ENCODE measurements at places on chromosomes 3 and 15. TPM values are rescaled to one million over a fixed set of nuclear protein-coding genes. Genes with fewer than 3 reads are reported as not detected.

LMCD1 gene
- 0.53 TPM for total RNA-seq

EOMES gene
- total RNA-seq, result 4.8 TPM

DNA sequence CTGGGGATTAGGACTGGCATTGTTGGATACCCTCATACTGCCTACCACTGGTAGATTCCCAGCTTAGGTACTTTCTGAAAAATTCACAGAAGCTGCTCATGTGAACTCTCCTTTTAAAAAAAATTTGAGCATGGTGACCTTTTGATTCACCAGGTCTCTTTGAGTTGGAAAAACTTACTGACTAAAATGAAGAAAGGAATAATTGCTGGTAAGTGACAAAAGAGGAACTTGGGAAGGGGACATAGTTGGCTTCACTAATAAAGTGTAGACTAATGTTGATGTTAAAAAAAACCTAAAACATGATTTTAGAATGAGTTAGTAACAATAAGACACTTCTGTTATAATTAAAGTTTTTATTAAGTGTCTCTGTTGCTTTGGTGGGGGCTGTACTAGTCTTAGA, 8.6 kb downstream of the VPS8 start:
- DNase-seq, result no peak

DNA sequence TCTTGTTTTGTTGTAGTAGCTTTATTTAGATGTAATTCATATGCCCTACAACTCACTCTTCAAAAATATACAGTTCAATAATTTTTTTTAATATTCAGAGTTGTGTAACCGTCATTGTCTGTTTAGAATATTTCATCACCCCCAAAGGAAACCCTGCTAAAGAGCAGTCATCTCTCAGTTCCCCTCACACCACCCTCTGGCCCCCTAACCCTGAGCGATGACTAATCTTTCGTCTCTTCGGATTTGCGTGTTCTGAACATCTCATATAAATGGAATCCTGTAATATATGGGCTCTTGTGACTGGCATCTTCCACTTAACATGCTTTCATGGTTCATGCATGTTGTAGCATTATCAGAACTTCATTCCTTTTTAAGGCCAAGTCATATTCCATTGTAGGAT, 183.8 kb downstream of the ATG7 start:
- no peak for DNase-seq

DNA sequence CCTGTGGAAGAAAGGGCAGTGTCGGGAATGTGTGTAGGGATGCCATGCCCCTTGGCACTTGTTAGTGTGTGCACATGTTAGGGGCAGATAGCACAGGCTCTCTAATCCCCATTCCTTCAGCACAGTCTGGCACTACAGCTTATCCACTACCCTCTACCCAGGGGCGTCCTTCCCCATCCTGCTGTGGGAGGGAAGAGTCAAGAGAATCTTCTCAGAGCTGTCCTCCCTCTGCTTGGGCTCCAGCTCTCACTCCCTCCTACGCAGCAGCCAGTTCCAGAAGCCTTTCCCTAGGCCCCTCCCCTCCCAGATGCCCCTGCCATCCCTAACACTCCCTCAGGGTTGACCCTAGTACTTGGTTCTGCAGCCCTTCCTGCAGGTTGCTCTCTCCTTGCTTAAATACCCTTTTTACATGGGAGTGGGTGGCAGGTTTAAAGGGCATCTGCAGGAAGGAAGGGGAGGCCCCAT, 815 bp upstream of the GRM2 start:
- DNase-seq, result no peak

GRCh38 chr3:21621181-21621651, 129.8 kb downstream of the ZNF385D start:
- DNase-seq, result no peak

DNA sequence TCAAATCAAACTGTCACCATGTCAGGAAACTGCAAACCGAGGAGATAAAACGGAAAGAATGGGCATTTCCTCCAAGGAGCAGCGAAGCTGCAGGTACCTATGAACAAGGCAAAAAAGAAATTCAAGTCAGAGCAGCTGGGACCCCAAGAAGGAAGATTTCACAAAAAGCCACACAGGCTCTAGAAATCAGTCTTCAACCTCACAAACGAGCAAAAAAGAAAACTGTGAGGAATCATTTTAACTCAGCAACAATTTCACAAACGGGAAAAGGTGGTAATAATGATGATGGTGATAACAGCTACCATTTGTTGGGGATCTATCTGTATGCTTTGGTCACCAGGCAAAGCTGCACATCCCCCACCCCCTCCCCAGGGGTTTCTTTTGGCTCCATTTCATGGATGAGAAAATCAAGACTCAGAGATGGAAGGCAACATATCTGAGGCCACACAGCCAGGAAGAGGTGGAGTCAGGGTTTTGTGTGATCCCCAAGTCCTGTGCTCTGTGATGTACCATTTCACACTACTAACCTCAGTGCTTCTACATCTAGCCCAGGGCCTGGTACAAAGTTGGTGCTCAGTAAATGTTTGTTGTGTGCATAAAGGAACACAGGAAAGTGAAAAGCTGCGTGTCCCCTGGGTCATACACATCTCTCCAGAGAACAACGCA, 109.9 kb downstream of the IQSEC1 start:
- no peak for DNase-seq

- DNase-seq, result no peak
Observed at GRCh38 chr15:99403597-99403996, 152.3 kb downstream of the LRRC28 start.

GRCh38 chr3:167437428-167438139, 36.3 kb downstream of the SERPINI2 start:
- DNase-seq, result no peak

Data from CD4-positive, alpha-beta memory T cell (primary cell).